ENCODE measurements at places on chromosomes 6 and 20.

DNA sequence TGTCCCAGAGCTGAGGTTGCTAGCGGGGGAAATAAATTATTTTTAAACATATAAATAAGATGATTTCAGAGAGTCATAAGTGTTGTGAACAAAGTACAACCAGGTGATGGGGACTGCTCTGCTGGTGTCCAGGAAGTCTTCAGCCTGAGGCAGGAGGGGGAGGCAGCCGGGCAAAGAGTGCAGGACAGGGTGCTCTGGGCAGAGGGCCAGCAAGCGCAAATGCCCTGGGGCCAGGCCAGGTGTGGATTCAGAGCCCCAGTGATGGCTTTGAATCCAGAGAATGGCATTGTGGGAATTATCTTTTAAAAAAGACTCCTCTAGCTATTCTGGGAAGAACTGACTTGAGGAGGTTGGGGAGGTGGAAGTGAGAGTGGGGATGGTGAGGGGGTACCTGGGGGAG is 1.6 kb downstream of the CLPSL1 start:
- no peak for DNase-seq

DNA sequence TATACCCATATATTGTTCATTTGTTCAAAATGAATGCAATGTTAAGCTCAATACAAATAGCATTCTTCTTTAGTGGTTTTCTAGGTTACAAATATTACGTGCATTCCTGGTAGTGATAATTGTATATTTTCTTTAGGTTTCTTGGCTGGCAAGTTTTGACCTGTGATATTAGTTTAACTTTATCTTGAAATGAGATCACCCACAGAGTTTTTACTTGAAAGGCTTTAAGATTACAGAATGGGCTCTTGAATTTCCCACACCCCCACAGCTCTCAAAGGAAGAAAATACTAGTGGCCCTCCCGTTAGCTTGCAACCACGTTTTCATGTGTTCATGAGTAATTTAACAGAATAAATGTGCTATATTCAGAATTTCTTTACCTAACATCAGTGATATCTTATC is 1315.5 kb upstream of the GJE1 start:
- no peak for DNase-seq

DNA sequence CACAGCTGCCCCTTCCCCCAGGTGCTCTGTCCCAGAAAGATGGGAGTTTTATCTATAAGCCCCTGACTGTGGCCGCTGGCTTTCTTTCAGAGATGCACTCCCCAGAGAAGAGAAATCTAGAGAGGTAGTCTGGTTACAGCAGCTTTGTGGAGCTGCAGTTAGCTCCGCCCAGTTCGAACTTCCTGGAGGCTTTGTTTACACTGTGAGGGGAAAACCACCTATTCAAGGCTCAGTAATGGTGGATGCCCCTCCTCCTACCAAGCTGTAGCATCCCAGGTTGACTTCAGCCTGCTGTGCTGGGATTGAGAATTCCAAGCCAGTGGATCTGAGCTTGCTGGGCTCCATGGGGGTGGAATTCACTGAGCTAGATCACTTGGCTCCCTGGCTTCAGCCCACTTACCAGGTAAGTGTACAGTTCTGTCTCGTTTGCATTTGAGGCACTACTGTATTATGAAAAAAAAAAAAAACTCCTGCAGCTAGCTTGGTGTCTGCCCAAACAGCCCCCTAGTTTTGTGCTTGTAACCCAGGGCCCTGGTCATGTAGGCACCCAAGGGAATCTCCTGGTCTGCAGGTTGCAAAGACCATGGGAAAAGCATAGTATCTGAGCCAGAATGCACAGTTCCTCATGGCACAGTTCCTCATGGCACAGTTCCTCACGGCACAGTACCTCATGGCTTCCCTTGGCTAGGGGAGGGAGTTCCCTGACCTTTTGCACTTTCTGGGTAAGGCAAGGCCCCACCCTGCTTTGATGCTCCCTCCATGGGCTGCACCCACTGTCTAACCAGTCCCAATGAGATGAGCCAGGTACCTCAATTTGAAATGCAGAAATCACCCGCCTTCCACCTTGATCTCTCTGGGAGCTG is 275.0 kb downstream of the CENPW start:
- no peak for DNase-seq

DNA sequence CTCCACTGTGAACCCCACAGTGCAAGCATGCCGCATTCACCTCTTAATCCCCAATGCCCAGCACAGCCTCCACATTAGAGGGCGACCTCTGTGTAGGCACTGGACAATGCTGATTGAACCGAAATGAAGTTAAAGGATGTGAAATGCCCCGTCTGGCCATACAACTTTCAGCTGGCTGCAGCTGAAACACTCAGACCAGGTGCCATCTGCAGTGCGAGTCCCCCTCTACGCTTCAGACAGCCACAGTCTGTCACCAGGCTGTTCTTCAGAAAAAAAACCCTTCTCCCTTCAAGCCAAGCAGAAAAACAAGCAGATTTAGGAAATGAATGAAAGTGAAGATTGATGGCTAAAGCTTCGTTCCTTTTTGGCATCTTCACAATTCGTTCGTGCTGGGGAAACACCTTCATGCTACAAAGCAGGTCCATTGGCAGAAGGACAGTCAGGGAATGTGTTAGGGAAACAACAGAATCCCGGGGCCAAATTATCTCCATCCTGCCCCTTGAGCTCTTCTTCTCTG is 44.7 kb downstream of the TNFAIP3 start:
- DNase-seq, result no peak

GRCh38 chr20:4714818-4715217 is 6.9 kb upstream of the PRND start:
- DNase-seq, result no peak

Data from omental fat pad (tissue), 4 donors.